ENCODE measurements at places on chromosomes 13 and 19.

DNA sequence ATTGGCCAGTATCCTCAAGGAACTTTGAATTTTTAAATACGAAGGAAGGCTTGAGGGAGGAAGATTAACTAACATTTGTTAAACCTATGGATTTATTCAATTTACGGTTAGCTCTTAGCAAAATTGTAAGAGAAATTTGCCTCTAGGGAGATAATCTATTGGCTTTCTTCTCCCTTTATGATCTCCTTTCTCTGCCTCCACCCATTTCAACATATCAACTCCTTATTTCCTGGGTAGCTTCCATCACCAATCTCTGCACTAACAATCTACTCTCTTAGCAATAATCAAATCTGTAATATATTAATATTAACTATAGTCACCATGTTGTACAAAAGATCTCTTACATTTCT lies 233.9 kb upstream of the CSNK1A1L start:
- no peak for DNase-seq

GRCh38 chr19:55694656-55695491 lies 19.8 kb downstream of the EPN1 start:
- no peak for DNase-seq

DNA sequence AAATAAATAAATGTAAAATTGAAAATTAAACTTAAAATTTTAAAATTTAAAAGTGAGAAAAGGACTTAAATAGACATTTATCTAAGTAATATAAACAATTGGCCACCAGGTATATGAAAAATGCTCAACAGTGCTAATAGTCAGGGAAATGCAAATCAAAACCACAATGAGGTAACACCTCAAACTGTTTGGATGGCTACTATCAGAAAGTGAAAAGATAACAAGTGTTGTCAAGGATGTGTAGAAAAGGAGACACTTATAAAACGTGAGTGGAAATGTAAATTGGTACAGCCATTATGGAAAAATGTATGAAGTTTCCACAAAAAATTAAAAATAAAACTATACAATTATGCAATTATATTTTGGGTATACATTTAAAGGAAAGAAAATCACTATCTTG lies 752.2 kb downstream of the EFNB2 start:
- no peak for DNase-seq

GRCh38 chr13:90834700-90835099 lies 512.8 kb upstream of the MIR17HG start:
- DNase-seq = no peak

GRCh38 chr13:29315847-29316246 lies 279.6 kb downstream of the SLC7A1 start:
- no peak for DNase-seq

DNA sequence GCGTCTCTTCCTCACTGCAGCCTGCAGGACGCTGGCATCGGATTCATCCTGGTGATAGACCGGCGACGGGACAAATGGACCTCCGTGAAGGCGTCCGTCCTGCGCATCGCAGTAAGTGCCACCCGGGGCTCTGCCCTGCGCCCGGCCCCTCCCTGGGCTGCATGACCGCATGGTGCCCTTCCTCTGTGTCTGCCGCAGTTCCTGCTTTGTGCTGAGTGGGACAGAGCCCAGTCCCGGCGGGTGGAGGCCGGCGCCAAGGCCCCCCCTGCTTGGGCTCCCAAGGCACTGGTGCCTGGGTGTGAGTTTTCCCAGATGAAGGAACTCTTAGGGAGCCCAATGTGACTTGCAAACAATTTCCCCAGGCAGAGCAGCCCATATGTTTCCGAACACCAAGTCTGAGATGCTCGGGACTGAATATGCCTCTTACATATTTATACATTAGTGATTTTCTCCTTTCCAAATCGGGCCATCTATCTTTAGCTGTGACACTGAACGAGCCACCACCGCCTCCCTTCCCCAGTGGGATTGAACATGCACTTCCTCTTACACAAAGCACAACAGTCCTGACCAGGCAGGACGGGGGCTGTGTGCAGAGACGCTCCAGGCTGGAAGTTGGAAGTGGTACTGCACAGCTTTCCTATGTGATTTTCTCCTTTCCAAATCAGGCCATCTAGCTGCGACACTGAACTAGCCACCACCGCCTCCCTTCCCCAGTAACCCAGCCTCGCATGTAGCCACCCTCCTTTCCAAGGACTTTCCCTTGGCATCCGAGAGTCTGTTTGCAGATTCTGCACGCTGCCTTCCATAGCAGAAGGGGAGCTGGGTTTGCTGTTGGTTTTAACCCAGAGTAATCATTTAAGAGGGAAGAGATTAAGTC lies 60.1 kb upstream of the F7 start:
- no peak for DNase-seq

DNA sequence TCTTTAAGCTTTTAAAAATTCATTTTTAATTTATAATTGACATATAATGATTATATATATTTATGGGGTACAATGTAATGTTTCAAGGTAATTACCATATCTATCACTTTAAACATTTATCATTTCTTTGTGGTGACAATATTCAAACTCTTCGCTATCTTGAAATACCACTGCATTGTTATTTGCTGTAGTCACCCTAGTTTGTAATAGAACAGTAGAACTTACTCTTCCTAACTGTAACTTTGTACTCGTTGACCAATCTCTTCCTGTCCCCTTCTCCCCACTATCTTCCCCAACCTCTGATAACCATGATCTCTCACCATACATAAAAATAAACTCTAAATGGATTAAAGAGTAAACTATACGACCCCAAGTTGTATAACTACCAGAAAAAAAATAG lies 20.4 kb downstream of the COG6 start:
- DNase-seq = no peak

- peak; percentile 87 for DNase-seq
These were observed 121.9 kb upstream of the GJB6 start for GRCh38 chr13:20353973-20354372.

DNA sequence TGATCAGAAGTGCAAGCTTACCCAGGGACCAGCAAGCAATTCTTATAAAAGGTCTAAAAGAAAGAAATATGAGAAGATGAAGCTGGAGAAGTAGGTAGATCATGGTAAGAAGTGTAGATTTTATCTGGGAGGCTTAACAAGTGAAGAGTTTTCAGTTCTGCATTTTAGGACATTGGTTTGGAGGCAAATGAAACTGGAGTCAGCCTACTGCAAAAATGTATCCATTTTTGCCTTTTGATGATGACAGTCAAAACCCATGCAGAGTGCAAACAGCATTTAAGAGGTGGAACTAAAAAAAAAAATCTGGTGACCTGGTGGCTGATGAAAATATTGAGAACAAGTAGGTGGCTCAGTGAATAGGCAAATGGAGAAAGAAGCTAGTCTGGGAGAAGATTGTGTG lies 216.9 kb downstream of the DNAJC15 start:
- no peak for DNase-seq
